ENCODE measurements at places on chromosomes 3 and 15.

GRCh38 chr3:12349895-12350811 is 61.3 kb downstream of the PPARG start:
- no peak for DNase-seq

DNA sequence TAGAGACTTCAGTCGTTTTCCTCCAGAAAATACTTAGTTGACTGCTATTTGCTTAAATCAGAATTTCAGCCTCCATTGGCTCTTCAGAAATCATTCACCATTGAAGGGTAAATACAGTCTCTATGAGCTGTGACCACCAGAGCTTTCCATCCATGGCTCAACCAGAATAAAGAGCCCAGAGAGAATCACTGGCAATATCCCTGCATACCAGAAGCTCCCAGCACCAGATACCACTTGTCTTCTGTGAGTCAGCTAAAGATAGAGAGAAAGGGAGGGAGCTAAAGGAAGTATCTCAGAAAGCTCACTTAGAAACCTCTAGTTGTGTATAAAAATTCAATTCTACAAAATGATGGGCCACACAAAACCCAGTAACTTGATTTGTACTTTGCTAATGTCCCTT is 115.2 kb upstream of the TMCO5A start:
- DNase-seq: no peak

GRCh38 chr3:139287557-139287956 is 56.3 kb upstream of the MRPS22 start:
- DNase-seq: no peak

DNA sequence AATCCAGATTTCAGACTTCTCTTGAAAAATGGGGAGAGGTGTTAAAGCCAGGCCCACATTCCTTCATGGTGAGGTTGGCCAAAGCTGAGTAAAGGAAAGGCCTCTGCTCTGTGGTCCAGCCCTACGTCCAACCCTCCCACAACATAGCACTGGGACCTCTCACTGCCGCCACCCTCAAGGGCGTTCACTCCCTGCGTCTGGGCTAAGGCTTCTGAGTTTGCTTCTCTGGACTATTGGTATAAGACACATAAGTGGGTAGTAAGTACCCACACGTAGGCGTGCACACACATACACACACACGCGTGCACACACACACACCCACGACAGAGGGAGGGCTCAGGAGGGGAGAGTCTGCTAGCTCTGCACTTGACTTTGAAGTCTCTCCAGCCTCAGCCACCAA is 80.2 kb upstream of the PXYLP1 start:
- no peak for DNase-seq

DNA sequence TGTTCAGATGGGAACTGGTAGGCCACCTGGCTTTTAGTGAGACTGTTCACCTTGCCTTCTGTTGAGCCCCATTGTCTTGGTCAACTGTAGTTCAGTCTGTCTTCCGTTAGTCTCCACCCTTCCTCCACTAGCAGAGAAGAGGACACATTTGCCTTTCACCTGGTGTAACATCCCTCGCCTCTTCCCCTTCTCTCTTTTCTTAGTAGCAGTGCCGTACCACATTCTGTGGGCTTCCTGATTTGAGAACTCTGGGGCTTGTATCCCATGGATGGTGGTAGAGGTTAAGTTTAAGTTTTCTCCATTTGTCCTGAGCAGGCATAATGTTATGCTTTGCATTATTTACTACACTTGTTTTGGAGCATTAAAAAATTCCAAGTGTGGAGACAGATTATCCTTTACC is 49.3 kb downstream of the RAB7A start:
- DNase-seq: no peak

- DNase-seq: no peak
Observed at GRCh38 chr15:59176653-59177316, 29.9 kb upstream of the LDHAL6B start.

- DNase-seq: no peak
Observed at GRCh38 chr3:139088462-139089324, 44.0 kb upstream of the PRR23C start.

DNA sequence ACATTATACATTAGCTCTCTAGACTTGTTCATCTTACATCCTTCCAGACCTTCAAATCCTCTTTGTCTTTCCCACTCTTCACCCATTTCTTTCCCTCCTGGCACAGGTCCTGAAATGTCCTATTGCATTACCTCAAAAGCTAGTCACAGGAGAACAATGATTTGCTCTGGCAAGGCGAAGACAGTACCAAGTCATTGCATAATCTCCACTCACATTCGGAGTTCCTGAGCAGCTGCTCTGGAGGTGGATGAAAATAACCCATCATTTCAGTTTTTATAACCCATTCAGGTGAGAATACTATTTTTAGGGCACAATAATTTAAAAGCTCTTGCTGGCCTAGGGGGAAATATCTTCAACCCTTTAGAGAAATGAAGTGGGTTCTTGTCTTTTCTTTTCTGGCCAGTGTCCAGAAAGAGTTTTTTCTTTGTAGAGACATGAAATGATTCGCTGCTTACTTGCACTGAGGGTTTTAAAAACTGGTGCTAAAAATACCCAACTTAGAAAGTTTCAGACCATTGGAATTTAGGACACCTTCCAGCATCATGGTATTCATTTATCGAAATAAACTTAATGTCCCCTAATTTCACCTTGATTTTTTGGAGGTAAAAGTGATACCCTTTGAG is 23.4 kb upstream of the DYNC1LI1 start:
- DNase-seq: no peak

GRCh38 chr3:123448536-123449101 is at the start of gene ADCY5:
ADCY5 (minus strand) TSS chr3:123449090; CDS start chr3:123448545, 545 bp downstream.
- no peak for DNase-seq

Data from stimulated activated CD8-positive, alpha-beta memory T cell treated with anti-CD3 and anti-CD28 coated beads, Interleukin-2, amount 100 ng/mL, for 1 hour (primary cell).